SIG-M5 (cell line): ENCODE measurements at places on chromosomes 2 and 18.

DNA sequence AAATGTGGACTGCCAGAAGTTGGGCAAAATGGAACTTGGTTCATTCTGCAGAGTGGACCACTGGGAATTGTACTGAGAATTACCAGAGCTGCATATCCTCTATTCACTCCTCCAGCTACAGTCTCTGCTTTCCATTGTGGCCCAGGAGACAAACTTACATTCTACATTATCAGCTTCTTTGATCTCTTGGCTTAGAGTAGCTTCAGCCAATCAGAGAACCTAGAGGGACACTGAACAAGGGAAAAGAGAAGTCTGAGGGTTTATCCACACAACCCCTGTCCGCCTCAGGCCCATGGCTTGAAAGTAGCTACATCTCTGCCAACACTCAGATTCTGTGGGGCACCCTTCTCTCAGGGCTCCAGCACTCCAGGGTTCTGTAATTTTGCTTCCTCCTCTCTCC is 251.1 kb downstream of the TRIB2 start:
- DNase-seq, result no peak

- DNase-seq, result no peak
These were observed 77.0 kb downstream of the KYNU start for GRCh38 chr2:142954493-142954892.

GRCh38 chr18:3264362-3264761 is 2.4 kb downstream of the MYL12B start:
- DNase-seq, result no peak

- DNase-seq, result no peak
These were observed 12.7 kb downstream of the SP3 start for GRCh38 chr2:173952267-173953046.
